Natural killer cell (primary cell): ENCODE measurements at places on chromosomes 6 and 20.
A peak's percentile ranks its signal among the peaks of the same experiment; 100 is the strongest.

DNA sequence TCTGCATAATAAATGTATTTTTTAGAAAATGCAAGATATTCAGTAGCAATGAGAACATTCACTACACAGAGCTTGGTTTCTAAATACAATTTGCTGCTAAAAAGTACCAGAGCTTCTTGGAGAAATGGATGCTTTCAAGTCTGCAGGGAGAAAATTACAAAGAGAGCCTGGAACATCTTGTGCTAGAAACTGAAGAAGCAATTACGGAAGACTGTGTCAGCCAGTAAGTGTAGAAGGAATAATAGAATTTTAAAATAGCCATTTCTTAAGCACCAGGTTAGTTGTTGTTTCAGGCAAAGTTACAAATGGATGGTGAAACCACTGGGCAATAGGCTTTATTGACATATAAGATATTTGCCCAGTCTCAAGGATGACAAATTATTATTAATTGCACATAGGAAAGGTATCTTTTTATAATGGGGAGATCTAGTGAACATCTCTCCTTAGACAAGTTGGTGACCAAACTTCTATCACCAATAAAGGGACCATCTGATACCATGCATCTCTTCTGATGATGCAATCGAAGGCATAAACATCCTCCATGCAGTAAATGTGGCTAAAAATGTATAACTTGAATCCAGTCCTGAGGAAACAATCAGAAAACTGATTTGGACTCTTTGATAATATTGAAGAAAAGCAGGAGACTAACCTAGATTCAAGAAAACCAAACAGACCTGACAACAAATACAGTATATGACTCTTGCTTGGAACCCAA, 81.7 kb downstream of the ARHGAP18 start:
- no peak for DNase-seq

DNA sequence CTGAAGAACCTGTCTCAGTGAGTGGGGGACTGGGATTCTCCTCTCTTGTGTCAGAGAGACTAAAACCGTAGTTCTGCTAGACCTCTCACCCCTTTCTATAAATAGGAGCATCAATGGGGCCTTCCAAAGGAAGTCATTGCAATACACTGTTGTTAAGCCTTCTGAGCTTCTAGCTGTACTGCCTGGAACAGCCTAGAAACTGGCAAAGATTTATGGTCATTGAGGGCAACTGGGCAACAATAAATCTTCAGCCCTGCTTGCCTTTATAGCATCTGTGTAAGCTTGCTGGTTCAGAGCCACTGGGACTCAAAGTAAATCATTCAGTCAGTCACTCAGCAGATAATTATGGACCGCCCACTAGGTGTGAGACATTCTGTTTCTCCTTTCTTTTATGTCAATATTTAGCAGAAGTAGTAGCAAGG, 53.2 kb downstream of the PPP1R14C start:
- DNase-seq: no peak

GRCh38 chr6:105651969-105652368, 249.1 kb upstream of the PREP start:
- no peak for DNase-seq

DNA sequence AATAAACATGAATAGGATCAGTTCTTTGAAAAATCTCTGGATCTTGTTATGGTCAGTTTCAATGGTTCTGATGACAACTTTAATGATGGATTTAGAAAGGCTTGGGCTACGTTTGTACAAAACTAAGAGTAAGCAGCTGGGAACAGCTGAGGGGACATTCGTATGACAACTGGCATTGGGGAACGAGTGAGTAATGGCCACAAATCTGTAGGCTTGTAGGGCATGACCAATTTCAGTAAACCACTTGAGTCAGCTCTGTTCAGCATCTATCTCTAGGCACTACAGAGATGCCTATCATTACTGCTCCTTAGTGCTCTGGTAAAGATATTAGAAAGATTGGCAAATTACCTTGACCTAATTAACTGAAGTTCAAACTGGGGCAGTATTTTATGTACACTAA, 1375.6 kb downstream of the EPHA7 start:
- DNase-seq: no peak

GRCh38 chr20:23155141-23155590, 69.0 kb upstream of the CD93 start:
- DNase-seq: no peak

- no peak for DNase-seq
These were observed 70.2 kb downstream of the TNFRSF21 start for GRCh38 chr6:47239546-47239945.

GRCh38 chr6:43013097-43013842, 476 bp downstream of the MEA1 start:
- DNase-seq: no peak

DNA sequence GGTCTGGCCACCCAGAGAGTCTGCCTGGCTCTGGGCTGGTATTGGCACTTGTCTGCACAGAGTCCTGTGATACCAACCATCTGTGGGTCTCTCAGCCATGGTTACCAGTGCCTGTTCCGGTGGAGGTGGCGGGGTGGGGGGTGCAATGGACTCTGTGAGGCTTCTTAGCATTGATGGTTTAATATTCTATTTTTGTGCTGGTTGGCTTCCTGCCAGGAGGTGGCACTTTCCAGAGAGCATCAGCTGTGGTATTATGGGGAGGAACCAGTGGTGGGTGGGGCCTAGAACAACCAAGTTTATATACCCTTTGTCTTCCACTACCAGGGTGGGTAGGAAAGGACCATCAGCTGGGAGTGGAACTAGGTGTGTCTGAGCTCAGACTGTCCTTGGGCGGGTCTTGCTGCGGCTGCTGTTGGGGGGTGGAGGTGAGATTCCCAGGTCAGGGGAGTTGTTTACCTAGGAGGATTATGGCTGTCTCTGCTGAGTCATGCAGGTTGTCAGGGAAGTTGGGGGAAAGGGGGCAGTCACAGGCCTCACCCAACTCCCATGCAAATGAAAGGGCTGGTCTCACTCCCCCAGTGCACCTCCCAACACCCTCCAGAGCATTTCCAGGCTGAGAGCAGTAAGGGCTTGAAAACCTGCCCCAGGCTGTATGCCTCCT, 117.5 kb downstream of the FLRT3 start:
- no peak for DNase-seq

DNA sequence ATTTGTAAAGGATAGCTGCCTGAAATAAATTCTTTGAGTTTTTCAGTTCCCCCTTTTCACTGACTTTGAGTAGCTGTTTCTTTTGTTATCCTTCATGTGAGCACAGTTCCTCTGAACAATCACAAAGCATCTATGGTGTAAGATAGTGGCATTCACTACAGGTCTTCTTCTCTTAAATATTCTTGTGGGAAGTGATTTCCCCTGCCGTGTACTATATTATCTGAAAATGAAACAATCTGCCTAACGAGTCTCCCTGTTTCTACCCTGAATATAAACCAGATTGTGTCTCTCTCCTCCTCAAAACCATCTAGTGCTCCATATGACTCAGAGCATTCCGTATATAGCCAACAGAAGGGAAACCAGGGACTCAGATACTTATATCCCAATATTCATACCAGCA, 380.1 kb upstream of the SOX4 start:
- DNase-seq: no peak

DNA sequence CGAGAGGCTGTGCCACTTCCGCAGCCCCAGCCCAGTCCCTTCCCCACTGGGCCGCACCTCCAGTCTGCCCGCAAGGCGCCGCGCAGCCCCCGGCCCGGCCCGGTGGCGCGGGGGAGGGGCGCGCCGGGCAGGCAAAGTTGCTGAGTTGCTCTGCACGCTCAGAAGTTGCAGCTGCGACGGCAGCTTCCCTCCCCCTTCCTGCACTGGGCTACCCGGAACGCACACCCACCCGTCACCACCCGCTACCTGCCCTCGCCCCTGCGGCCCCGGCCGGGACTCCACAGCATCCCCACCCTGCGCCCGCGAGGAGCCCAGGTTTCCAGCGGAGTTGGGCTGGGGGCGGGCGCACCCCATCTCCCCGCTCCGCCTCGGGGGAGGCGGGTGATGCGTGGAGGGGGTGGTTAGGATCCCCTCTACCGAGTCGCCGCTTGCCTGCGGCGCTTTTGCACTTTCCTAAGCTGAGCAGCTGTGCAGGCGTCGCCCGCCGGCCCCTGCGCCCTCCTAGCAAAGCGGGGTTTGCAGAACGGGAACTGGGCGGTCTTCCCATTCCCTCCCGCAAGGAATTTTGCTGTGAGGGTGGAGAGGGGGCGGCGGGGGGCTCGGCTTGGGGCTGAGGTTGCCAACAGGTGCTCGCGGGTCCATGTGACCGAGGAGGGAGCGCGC, 55.9 kb upstream of the RREB1 start:
- DNase-seq: peak; percentile 76

DNA sequence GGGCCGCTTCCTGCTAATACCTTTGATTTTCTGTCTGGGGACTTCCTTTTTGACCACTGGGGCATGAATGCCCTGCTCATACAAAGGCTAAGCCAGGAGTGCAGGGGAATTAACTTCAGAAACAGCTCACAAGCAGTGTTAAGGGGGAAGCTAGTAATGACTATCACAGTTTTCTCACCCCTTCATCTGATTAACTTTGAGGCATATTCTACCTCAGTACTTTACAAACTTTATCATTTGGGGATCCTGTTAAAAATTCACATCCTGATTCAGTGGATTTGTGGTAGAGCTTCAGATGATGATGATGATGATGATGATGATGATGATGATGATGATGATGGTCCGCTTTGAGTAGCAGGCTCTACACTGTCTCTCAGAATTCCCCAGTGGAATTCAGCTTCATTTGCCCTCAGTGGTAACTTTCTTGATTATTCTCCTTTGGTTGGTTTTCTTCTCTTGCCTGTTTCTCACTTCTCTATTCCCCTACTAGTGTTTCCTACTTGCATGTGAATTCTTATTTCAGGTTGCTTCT, 78.4 kb upstream of the TMEM170B start:
- DNase-seq: no peak

DNA sequence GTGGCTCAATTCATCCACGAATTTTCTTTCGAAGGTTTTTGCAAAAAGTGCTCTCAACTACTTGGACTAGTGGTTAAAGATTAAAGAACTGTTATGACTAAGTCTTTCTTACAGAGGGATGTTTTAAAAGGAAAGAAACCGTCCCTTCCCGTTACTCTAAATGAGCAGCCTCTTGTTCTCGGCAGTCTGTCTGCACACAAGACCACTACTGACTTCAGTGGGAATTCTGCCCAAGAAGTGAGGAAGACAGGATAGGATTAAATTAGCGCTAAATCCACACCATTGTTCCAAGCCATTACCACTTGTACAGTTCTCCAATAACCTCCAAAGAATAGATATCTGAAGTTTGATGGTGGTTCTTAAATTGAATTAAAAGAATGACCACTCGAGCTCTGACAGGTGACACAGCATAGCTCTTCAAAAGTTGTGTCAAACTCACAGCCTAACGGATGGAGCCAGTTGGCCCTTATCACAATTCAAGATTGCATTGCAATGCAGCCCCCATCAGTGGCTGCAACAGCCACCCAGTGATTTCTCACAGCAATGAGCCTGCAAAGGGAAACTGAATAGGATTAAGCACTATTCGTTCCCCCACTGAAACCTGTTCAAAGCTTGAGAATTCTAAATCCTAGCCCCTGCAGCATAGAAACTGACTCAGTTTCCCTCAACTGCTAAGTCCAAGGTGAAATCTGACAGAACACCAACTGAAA, 1.8 kb downstream of the EPB41L2 start:
- no peak for DNase-seq

DNA sequence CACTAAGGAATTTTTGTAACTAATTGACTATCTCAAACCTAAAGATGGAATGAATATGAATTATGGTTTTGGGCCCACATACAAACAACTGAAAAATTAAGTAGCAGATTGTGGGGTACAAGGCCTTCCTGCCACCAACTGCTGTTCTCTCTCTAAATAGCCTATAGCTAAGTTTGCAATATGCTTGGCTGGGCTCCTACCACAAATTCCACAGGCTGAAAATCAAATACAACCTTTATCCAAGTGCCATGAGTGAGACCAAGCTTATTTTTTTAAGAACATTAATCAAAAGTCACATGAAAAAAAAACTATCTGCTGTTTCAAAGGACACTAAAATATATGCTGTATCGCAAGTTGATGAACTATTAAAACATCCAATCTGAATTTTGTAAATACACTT, 52.1 kb downstream of the TENT5A start:
- no peak for DNase-seq

DNA sequence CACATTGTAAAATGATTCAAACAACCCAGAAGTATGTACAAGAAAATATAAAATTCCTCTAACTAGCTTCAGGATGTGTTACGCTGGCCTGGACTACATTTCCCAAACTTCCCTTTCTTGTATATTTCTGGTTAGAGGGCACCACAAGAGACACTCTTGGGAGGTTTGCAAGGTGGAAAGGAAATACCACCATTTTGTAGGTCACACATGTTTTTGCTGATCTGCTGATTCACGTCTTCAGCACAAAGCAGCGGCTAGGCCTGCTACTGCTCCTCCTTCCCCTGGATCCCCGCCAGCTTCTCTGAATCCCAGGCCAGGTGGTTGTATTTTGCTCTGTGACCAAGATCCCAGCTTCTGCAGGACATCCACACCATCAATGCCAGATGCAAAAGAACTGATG, 104.2 kb downstream of the AGPAT4 start:
- DNase-seq: no peak

- no peak for DNase-seq
These were observed 14.0 kb upstream of the KIF3B start for GRCh38 chr20:32263398-32263954.

DNA sequence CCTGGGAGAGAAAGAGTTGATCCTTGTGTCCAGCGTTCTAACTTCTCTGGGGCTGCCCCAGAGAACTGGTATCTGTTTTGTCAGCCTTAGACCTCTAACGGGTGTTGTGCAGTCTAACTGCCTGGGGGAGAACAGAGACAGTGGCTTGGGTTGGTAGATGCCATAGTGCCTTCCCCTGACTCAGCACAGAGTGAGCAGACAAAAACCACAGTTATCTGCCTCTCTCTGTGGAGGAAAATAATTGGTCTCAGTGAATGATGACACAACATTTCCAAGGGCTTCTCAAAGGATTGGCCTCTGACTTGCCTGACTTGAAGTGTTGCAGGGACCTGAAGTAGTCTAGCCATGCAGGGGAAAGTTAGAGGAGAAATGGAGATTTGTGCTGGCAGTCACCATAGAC, 226.2 kb upstream of the MAN1A1 start:
- no peak for DNase-seq

DNA sequence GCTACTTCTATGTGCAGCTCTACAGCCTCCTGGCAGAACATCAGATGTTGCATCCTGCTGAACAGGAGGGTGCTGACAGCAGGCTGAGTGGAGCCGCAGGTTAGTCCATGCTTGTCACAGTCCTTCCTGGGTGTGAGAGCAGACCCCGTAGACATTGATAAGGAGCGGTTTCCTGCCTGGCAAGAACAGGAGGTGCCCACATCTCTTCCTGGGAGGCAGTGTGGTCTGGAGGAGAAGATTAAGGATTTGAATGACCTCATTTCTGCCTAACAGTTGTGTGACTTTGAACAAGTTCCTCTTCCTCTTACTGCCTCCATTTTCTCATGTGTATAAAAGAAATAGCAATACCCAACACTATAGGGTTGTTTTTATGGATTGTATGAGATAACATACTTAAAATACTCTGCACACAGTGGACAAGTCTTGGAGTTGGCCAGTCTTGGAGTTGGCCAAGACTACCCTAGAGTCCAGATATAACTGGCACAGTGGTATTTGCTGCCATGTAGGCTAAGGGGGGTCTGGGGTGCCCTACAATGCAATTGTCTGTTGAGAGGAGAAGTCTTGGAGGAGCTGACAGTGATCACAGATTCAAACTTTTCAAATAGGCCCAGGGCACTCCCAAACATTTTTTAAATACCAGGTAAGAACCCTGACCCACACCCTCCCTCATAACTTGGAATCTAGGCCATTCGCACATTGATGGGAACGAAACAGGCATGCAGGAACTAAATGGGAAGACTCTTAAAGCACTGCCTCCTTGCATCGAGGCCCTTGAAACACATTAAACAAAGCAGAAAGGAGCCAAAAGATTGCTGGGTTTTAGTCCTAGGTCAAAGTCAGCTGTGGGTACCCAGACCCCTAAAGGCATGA, 32.6 kb upstream of the TBC1D7 start:
- DNase-seq: no peak

- no peak for DNase-seq
These were observed 85.4 kb downstream of the CD83 start for GRCh38 chr6:14202947-14203346.
